ENCODE measurements at places on chromosomes 13 and 19. TPM values are rescaled to one million over a fixed set of nuclear protein-coding genes. Genes with fewer than 3 reads are reported as not detected.

GNG7 gene
- 1.2 TPM for total RNA-seq

USHBP1 gene
- total RNA-seq, result 39.9 TPM

ZNF283 gene
- total RNA-seq, result 7.8 TPM

ZSCAN4 gene
- not detected for total RNA-seq

FREM2 gene
- total RNA-seq, result under 0.01 TPM

ZNF813 gene
- total RNA-seq, result 3.6 TPM

EFNA2 gene
- not detected for total RNA-seq

SOX1 gene
- not detected for total RNA-seq

TINCR gene
- total RNA-seq, result 0.33 TPM

CYP4F2 gene
- total RNA-seq, result not detected

SLITRK6 gene
- not detected for total RNA-seq

ZNF442 gene
- 3.6 TPM for total RNA-seq
